ENCODE measurements at places on chromosomes 12 and 14.

GRCh38 chr14:21033133-21033698 is 1.4 kb downstream of the RNASE13 start:
- DNase-seq = no peak

DNA sequence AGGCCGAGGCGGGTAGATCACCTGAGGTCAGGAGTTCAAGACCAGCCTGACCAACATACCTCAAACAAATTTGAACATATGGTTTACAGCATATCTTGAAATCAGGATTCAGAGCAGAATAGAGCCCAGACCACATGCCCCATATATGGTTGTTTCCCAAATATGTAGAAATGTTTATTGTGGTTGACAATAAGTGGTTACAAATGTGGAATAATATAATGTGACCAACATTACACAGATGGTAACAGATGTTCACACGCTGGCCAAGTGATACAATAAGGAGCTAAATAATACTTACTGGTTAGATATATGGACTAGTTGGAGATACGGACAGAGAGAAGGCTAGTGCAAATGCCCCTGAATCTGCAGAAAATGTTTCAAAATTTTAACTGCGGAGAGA is 85.3 kb downstream of the MAPKAPK5 start:
- no peak for DNase-seq

- DNase-seq = no peak
These were observed 51.0 kb upstream of the CRADD start for GRCh38 chr12:93626160-93626559.

GRCh38 chr12:38931461-38931860 is 26.1 kb upstream of the CPNE8 start:
- DNase-seq = no peak

- DNase-seq = no peak
These were observed 117.2 kb downstream of the PLXNC1 start for GRCh38 chr12:94265539-94265938.

DNA sequence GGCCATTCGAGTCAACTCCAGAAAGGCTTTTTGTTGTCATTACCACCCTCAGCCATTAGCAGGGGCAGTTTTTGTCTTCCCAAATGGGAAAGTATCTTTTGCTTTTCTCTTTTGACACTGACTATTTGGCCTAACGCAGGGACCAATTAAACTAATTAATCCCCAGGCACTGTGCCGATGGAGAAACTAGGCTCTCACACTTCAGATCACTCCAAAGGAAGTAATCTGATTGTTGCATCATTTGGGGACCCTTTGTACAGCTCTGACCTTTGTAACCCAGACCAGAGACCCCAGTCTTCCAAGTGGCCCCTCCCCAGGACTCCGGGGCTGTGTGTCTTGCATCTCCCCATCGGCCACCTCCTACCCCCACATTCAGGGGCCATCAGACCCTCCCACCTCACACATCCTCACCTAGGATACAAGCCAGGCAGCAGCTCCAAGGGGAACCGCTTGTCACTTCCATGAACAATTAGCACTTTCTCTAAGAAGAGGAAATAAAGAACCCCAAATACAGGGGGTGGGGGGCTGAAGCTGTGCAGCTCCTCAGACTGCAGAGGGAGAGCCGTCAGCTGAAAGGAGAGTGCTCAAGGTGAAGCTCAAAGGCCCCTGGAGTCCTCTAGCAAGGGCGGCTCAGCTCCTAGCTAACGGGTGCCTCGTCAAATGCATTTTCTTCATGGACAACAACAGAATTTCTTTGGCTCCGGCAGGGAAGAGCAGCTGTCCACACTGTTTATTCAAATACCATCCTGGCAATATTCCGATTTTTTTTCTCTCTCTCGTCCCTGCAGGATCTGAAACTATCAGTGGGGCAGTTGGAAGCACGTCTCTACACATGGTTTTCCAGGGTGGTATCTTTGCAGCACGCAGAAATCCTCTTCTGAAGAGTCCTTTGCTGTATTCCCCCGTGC is 64.3 kb upstream of the DIO3 start:
- peak; percentile 79 for DNase-seq

- DNase-seq = no peak
These were observed 50.1 kb upstream of the OR5AU1 start for GRCh38 chr14:21205678-21206581.

DNA sequence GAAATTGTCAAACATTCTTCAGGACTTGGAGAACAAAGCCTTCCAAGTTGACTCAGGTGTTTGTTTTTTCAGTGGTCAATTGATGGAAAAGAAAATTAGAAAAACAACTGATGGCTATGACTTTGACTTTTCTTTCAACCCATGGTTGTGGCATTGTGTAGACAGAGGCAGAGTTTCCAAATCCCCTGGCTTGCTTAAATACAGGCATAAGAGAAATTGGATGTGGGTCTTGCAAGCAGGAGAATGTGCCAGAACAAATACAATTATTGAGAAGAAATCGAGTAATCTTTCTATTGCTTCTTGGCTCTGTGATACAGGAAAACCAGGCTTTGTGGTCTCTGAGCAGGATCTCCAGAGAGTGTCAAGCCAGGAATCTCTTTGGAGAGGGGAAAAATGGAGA is 40.9 kb upstream of the FRMD6 start:
- DNase-seq = no peak

DNA sequence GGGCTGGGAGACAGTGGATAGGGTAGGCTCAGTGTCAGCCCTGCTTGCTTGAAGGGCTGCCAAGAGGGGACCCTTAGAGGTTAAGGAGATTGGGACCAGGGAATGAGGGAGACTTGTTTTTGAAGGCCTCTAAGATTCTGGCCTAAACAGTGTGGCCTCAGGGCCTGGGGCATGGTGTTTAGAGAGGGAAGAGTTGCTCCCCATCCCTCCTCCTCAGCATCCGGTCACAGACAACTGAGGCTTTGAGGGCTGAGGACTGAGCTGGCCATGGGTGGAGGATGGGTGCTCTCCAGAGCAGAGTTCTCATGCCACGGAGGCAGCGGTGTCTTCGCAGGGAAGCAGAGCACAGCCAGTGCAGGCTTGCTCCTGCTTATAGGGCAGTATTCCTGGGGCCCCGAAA is 49.4 kb downstream of the KRT80 start:
- no peak for DNase-seq

DNA sequence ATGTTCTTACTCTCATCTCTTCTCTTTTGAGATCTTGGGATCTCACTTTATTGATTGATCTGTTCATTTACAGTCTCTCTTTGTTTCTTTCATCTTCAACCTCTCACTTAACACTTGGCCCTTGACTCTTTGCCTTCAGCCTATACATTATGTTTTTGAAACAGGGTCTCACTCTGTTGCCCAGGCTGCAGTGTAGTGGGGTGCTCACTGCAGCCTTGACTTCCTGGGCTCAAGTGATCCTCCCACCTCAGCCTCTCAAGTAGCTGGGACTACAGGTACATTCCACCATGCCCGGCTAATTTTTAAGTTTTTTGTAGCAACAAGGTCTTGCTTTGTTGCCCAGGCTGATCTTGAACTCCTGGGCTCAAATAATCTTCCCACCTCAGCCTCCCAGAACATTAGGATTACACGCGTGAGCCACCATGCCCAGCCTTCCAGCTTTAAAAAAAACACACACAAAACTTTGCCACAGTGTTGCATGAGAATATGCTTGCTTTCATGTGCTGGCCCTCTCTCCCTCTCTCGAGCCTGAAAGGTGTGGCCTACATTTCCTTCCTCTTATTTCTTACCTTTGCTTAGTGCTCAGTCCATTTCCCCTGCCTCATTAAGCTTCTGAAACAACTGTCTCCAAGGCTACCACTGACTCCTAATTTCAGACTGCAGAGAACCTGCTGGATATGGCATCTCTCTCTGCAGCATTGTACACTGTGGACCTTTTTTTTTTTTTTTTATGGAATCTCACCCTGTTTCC is 9.9 kb downstream of the DIP2B start:
- no peak for DNase-seq

GRCh38 chr12:23581913-23582312 is 367.6 kb downstream of the SOX5 start:
- no peak for DNase-seq

GRCh38 chr12:26113853-26114719 is 10.8 kb downstream of the BHLHE41 start:
- DNase-seq = peak; percentile 70

DNA sequence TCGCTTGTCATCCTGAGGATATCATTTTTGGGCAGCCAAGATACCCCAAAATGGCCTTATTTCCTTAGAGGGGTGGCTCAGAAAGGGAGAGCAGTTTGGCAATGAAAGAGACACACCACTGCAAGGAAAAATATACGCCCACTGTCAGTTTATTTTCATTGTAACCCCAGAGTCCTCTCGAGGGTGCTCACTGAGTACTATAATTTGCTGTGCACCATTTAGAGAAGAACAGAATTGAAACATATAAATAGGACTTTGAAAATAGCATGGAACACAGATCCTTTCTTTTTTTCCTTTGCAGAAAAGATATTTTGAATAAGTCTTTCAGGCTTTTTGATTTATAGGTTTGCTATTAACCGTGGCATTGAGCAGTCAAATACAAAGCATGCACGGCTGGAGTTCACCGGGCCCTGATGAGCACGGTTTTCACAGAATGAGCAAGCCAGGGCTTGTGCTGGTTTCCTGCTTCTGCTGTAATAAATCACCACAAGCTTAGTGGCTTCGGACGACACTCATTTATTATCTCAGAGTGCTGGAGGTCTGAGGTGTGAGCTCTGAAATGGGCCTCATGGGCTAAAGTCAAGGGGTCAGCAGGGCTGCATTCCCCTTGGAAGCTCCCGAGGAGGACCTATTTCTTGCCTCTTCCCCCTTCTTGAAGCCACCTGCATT is 152.3 kb downstream of the ZNF664 start:
- no peak for DNase-seq

- no peak for DNase-seq
These were observed 17.1 kb downstream of the TMBIM4 start for GRCh38 chr12:66152732-66153131.

DNA sequence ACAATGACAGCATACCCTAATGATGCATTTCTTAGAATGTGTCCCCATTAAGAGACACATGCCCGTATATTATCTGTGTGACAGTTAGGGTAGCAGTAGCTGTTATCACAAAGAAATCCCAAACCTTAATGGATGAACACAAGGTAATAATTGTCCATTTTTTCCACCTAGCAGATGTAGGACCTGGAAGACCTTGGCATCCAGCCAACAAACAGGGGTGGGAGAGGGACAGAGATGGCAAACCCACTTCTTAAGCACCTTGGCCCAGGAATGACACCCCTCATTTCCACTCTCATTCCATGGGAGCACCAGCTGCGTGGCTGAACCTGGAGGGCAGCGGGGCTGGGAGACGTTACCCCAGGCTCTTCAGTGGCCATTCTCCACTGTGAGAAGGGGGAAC is 679.0 kb downstream of the AACS start:
- DNase-seq = no peak

GRCh38 chr14:78992867-78993266 is 822.7 kb downstream of the NRXN3 start:
- no peak for DNase-seq

DNA sequence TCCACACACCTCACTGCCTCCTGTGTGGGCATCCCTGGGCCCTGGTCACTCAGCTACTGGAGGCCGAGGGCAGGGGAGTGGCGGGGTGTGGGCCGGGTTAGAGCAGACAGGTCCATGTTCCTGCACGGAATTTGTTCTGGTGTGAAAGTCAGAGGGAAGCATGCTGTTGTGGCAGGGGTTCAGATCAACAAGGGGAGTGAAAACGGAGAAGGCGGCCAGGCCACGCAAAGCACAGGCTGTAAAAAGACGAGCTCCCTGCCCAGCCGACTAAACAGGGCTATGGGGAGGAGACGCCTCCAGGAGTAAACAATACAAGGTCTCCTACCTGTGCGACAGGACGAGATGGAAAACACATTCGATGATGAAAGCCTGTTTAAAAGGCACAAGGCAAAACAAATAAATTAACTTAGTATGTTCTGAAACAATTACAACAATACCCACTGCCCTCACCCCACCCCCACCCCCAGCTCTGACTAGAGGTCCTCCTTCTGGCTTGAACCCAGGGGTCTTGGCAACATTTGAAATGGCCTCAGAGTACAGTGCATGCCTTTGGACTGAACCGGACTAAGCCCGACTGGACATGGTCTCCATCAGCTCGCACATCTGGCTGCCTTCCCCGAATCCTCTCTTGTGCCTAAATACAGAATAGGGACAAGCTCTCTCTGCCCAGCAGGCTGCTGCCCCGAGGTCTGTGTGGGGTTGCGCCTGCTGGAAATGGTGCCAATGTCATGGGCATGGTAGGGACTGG is 274.9 kb upstream of the DIO3 start:
- DNase-seq = no peak

GRCh38 chr14:26289891-26290486 is 307.8 kb downstream of the NOVA1 start:
- DNase-seq = no peak

DNA sequence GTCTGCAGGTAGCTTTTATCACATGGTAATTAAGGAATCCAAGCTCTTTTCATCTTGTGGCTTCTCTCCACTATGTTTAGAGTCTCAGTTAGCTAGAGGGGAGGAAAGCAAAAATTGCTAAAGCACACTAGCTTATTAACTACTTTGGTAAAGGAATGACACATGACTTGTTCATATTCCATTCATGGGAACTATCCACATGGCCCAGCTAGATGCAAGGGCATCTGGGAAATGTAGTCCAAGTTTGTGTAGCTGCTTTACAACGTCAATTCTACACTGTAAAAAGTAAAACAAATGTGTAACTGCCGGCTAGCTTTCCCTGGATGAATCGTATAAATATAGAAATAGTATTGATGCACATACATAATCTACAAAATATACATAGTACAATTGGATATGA is 244.5 kb upstream of the LRFN5 start:
- no peak for DNase-seq

DNA sequence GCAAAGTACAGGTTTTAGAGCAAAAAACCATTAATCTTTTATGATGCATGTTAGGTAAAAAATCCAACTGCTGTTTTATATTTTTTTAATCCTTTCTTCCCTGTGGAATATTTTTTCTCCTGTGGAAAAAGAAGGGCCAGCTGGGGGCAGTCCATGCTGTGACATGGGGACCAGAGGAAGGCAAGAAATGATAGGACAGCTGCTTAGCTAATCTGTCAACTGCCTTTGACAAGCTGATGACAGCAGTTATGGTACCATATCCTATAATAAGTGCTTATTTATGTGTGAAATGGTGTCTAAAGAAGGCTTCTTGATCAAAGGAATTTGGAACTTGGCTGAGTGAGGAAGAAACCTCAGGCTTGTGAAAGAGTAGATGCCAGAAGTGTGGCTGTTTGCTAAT is 452.4 kb upstream of the NOVA1 start:
- no peak for DNase-seq

DNA sequence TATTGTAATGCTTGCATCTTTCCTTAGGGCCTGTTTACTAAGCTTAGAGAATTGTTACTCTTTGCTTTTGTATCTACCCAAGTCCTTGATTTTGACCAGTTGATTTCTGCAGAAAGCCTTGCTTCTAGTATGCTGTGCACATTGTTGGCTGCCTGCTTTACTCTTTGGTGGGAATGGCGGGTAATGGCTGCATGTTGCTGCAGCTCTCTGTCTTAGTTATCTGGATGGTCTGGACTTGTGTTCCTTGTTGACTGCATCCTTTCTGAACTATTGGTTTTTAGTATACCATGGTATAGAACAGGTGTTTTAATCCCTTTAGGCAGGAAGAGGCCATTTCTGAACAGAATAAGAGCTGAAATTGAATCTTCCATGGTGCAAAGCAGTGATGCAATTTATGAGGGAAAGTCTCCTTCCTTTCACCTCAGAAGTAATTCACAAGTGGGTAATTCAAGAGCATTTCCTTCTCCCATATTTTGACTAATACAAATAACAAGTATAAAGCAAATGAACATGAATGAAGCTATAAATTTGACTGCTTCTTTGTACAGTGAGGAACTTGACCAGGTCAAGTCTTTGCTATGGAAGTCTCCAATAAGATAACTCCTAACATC is 466.4 kb downstream of the NPAS3 start:
- no peak for DNase-seq

GRCh38 chr12:97681612-97682504 is 219.3 kb downstream of the RMST start:
- DNase-seq = no peak
